ENCODE measurements at places on chromosomes 5 and 9. TPM values are rescaled to one million over a fixed set of nuclear protein-coding genes. Genes with fewer than 3 reads are reported as not detected.

The FREM1 gene
- 18.9 TPM for total RNA-seq

The PPP2R2B gene
- 15.0 TPM for total RNA-seq

DNA sequence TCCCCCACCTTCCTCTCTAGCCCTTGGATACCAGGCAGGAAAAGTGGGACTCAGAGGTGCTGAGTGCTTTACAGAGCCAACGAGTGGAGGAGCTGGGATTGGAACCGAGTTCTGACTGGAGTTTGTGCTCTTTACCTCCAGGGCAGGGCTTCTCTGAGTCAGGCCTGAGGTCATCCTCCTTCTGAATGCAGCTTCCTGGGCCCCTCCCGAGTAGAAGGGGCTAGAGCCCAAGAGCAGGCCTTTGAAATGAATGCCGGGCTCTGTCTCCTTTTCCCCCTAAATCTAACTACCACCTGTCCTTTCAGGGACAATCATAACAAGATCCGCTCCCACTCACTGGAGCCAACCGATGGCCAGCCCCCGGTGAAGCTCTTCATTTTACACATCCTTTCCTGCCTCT lies 12.7 kb downstream of the PTGES start:
- no peak overlapping the region for H3K4me3 ChIP-seq
- no peak for DNase-seq
- no peaks in the 10 kb centered on the region for H3K36me3 ChIP-seq
- H3K27ac ChIP-seq: no peak overlapping the region

GRCh38 chr5:169104937-169105494 lies 195.9 kb downstream of the SLIT3 start:
- no peak overlapping the region for H3K4me3 ChIP-seq
- DNase-seq: no peak
- H3K27ac ChIP-seq: no peak overlapping the region
- H3K27me3 ChIP-seq: no peaks in the 10 kb centered on the region
- H3K36me3 ChIP-seq: no peaks in the 10 kb centered on the region

The ANKRD31 gene
- 0.16 TPM for total RNA-seq

DNA sequence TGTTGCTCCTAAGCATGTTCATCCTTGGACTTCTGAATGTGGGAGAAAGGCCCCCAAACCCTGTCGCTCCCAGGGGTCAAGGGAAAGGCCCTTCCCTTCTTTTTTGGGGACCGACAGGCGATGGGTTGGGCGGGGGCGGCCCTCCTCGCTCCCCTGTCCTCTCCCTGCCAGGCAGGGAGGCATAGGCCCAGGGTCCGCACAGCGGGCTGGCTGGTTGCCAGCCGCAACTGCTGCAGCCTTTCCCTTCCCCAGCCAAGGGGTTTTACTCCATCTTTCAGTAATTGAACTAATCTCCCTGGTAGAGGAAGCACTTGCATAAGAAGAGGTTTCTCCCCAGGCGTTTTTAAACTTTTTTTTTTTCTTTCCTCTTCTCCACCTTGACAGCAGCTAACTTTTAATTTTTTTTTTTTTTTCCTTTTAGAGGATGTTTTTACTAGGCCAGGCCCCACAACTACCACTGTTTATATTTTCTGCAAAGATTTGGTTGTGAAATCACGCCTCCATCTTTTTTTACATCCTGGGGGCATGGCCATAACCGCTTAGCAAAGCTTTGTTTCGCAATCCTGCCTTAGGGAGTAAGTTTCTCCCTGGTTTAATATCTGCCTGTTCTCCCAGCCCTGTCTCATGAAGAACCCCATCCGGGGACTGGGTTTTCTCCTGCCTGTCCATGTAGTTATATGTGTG lies 216.9 kb upstream of the ZNF608 start:
- H3K27ac ChIP-seq: no peak overlapping the region
- no peaks in the 10 kb centered on the region for H3K4me1 ChIP-seq
- no peaks in the 10 kb centered on the region for H3K36me3 ChIP-seq
- DNase-seq: no peak
- no peaks in the 10 kb centered on the region for H3K27me3 ChIP-seq
- no peak overlapping the region for H3K4me3 ChIP-seq
